ENCODE measurements at places on chromosomes 6 and 20. TPM values are rescaled to one million over a fixed set of nuclear protein-coding genes. Genes with fewer than 3 reads are reported as not detected.
A peak's percentile ranks its signal among the peaks of the same experiment; 100 is the strongest.

DNA sequence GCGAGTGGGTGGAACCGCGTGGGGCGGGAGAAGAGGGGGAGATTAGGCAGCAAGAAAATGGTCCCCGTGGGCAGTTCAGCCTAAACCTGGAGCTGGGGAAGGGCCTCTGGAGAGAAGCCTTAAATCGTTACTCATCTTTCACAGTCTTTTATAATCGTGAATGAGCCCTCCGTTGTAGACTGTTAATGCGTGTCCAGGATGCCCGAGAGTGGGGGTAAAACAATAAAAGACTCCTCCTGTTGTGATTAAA, 11.0 kb upstream of the ELOVL5 start:
- no peaks in the 10 kb centered on the region for H3K36me3 ChIP-seq
- peak overlapping the region; percentile 48 for H3K4me3 ChIP-seq

DNA sequence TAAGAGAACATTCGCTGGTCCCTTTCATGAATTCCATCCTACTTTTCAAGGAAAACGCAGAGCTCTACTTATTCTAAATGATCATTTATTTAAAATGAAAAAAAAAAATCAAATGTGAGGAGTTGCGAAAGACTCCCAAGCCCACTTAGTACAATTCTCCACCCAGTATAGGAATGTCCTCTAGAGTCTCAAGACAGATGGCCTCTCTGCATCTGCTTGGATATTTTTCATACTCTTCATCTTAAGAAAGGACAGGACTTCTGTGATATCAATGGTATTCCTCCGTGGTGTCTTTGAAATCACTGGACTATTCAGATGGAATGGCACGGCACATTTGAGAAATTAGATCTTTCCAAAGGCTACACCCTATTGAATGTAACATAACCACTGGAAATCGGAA, 107.1 kb downstream of the PTPRK start:
- no peaks in the 10 kb centered on the region for H3K27me3 ChIP-seq
- no peak overlapping the region for H3K4me3 ChIP-seq
- H3K27ac ChIP-seq = no peak overlapping the region

DNA sequence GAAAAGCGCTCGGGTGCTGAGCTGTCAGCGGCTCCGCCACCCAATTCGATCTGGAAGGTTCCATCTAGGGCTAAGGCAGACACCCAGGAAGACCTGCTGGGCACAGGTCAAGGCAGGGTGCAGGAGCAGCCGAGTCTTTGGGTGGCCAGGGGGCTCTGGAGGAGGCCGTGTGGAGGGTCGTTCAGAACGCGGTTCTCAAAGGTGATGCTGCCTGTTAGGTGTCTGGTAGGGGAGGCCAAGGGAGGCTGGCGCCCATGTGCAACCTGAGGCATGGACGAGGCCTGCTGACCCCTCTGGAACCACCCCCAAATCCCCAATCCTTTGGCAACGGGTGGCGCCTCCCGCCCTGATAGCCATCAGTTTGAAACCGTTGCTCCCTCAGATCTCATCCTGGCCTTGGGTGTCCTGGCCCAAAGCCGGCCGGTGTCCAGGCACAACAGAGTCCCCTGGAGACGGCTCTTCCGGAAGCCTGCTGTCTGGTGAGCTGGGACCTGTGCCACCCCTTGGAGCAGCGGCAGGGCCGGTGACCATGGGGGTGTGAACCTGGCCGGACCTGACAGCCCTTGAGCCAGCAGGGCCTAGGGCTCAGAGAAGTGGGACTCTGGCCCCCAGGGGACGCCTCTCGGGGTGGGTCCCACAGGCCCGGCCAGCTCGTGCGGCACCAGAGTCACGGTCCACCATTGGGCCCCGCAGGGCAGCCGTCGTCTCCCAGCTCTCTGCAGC, 10.5 kb downstream of the SLC17A9 start:
- no peaks in the 10 kb centered on the region for H3K27me3 ChIP-seq
- H3K36me3 ChIP-seq = peaks cover 7% of the 10 kb centered on the region
- no peak overlapping the region for H3K4me3 ChIP-seq
- DNase-seq = no peak
- H3K27ac ChIP-seq = no peak overlapping the region

DNA sequence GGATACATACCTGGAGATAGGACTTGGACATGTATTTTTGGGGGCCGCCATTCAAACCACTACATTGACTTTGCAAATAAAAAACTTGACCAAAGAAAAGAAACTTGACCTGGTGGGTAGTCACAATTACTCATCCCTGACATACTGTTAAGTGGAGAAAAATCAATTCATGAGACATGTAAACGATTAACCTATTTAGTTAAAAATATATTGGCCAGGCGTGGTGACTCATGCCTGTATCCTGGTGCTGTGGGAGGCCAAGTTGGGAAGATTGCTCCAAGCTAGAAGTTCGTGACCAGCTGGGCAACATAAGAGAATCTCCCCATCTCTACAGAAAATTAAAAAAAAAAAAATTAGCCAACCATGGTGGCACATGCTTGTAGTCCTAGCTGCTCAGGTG, 2.5 kb upstream of the SRSF12 start:
- no peak for DNase-seq
- peaks cover 9% of the 10 kb centered on the region for H3K4me1 ChIP-seq
- no peak overlapping the region for H3K4me3 ChIP-seq

DNA sequence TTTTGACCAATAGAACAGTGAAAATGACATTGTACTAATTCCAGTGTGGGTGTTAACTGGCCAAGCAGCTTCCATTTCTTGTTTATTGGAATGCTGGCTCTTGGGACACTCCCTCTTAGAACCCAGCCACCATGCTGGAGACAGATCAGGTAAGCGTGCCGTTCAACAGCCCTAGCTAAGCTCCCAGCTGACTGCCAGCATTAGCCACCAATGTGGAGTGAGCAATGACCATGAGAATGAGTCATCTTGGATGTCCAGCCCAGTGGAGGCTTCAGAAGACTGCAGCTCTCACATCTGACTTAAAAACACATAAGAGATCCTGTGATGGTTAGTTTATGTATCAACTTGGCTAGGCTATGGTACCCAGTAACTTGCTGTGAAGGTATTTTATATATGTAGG, 3.0 kb upstream of the LINC00237 start:
- no peaks in the 10 kb centered on the region for H3K36me3 ChIP-seq
- no peak overlapping the region for H3K4me3 ChIP-seq
- H3K4me1 ChIP-seq = peaks cover 14% of the 10 kb centered on the region
- DNase-seq = no peak

GRCh38 chr6:42260396-42260888, 42.8 kb upstream of the MRPS10 start:
- H3K27ac ChIP-seq = no peak overlapping the region
- no peaks in the 10 kb centered on the region for H3K27me3 ChIP-seq
- no peak for DNase-seq
- no peak overlapping the region for H3K4me3 ChIP-seq
- H3K36me3 ChIP-seq = peaks cover 30% of the 10 kb centered on the region

DNA sequence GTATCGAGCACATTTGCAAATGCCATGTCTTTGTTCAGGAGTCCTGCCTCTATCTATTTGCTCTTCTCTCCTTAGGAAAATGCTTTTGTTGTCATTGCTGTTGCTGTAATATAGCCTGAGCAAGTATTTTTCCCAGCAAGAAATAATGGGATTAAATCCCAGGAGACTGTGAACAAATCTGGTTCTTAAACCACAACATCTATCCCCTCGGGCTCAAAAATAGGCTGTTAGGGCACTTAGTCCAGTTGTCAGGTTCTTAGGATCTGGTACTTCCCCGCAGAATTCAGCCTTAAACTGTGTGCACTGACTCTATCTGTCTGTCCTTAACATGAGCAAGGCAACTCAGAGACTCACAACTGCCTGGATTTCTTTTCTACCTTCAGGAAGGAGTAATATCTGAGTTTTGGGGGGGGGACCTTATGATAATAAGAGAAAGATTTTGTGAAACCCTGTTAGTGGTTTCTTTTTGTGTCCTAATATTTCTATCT, 437.5 kb downstream of the HTR1B start:
- H3K36me3 ChIP-seq = no peaks in the 10 kb centered on the region
- H3K4me3 ChIP-seq = no peak overlapping the region
- DNase-seq = no peak
- H3K27me3 ChIP-seq = no peaks in the 10 kb centered on the region
- no peak overlapping the region for H3K27ac ChIP-seq

Gene FAM229B
- 1.1 TPM for total RNA-seq

Gene TNFRSF6B
- not detected for total RNA-seq

Gene NEDD9
- total RNA-seq = 106 TPM

Gene PDE7B
- total RNA-seq = 0.14 TPM
